ENCODE measurements at places on chromosomes 2 and 18.

DNA sequence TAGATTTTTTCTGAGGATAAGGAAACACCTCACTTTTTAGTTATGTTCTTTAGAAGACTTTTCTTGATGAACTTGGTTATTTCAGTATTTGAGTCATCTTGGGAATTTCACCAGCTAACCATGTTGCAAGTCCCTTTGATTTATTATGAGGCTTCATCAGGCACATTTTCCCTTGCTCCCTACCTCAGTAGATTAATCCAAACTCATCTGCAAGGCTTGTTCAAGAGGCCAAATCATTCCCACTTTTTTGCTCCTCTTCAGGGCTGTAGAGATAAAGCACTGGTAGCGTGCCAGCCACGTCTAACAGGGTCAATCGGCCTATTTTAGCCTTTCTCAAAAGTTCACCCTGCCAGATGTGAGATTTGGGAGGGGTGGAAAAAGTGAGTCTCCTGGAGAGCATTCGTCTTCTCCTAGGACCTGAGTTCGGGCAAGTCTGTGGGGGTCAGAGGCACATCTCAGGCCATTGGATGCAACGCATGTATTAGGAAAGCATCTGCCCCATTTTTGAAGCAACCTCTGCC lies 120.3 kb downstream of the RDH14 start:
- no peak for DNase-seq

DNA sequence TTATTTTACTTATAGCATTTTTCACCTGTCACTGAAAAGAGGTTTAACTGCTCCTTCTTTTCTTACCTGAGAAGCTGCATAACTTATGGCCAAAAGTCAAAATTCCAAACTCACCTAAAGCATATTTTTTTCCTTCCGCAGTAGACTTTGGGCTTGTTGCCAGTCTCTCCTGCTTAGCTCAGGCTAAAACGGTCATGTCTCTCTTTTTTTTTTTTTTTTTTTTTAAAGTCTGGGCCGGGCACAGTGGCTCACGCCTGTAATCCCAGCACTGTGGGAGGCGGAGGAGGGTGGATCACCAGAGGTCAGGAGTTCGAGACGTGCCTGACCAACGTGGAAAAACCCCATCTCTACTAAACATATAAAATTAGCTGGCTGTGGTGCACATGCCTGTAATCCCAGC lies 113.5 kb downstream of the RTN4 start:
- DNase-seq = no peak

GRCh38 chr2:52571380-52572347 lies 1195.9 kb upstream of the CHAC2 start:
- DNase-seq = no peak

- no peak for DNase-seq
Measured at GRCh38 chr2:126771094-126771493, 115.1 kb downstream of the GYPC start.

GRCh38 chr2:202079310-202079709 lies 6.3 kb downstream of the KIAA2012 start:
- no peak for DNase-seq

- no peak for DNase-seq
Measured at GRCh38 chr2:25301453-25302352, 40.0 kb downstream of the DNMT3A start.

- no peak for DNase-seq
Measured at GRCh38 chr2:19503915-19504314, 145.5 kb upstream of the OSR1 start.

DNA sequence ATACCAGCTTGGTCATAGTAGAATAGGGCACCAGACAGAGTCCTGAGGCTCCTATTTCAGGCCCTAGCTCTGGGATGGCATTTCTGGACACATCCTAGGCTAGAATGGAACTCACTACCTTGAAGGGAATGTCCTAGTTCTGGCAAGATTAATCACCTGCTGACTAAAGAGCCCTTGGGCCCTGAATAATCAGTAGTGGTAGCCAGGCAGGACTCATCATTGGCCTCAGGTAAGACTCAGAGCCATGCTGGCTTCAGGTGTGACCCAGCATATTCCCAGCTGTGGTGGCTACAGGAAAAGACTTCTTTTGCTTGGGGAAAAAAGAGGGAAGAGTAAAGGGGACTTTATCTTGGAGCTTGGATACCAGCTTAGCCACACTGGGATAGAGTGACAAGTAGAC lies 131.0 kb upstream of the SRD5A2 start:
- DNase-seq = no peak

DNA sequence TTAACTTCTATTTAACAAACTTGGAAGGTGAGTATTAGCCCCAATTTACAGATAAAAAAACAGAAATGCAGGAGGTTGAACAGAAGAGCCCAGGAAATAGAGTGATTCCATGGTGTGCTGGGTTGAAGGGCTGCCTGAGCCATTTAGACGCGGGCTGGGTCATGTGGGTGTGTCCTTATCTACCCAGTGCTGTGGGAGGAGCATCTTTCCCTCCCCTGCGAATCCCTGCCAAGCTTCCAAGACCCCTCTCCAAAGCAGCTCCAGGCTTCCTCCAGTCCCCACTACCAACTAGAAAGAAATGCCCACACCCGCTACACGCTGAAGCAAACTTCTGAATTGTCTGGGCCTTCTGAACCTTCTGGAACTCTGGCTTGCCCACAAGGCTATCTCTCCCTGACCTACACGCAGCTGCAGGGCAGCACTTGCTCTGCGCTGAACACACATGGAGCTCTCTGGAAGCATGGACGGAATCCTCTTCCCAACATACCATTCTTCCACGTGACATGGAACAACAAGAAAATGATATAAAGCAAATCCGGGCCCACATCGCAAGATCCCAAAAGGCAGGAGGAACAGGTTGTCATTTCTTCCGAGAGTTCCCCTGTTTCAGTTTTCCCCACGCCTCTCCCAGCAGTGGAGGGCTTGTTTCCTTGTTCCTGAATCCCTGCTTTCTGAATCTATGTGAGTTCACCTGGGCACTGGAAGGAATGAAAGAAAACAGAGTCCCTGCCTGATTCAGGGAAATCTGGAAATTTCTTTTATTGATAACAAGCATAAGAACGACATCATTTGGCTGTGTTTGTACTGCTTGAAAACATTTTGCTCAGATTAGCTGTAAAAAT lies 562.7 kb upstream of the ID2 start:
- DNase-seq = no peak

DNA sequence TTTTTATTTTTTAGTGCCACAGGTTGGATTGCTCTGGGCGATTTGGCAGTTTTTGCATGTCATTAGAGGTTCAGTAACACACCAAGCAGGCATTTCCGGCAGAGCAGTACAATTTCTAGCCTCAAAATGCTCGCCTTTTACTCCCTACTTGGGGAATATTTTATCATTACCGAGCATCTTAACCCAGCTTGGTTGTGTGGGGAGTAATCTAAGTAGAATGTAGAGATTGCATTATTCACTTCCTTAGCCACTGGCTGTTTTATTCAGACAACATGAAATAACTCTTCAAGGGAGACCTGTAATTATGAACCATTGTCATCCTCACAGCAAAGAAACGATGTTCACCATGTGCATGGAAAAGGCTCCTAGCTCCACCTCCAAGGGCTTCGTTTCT lies 13.1 kb downstream of the GRP start:
- DNase-seq = no peak

DNA sequence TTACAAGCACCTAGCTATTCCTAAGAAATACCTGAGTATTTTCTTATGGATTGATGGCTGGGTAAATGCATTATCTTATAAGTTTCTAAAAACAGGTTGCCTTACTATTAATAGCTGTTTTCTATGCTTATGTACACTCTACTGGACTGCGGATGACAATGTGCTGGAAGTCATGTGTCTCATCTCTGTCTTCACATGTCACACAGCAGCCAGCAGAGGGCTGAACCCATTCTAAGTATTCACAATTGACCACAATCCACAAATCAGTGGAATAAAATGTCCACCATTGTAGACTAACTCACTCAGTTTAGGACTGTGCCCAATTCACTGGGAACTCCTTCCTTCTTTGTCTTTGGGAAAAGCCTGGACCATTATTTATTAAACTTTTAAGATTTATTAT lies 371.2 kb downstream of the INSIG2 start:
- DNase-seq = no peak

- no peak for DNase-seq
Measured at GRCh38 chr2:168465594-168465993, 9.5 kb downstream of the CERS6 start.

- DNase-seq = no peak
Measured at GRCh38 chr18:47334966-47335365, 83.5 kb upstream of the SKOR2 start.

GRCh38 chr18:13563390-13563805 lies 163.0 kb downstream of the FAM210A start:
- DNase-seq = no peak

DNA sequence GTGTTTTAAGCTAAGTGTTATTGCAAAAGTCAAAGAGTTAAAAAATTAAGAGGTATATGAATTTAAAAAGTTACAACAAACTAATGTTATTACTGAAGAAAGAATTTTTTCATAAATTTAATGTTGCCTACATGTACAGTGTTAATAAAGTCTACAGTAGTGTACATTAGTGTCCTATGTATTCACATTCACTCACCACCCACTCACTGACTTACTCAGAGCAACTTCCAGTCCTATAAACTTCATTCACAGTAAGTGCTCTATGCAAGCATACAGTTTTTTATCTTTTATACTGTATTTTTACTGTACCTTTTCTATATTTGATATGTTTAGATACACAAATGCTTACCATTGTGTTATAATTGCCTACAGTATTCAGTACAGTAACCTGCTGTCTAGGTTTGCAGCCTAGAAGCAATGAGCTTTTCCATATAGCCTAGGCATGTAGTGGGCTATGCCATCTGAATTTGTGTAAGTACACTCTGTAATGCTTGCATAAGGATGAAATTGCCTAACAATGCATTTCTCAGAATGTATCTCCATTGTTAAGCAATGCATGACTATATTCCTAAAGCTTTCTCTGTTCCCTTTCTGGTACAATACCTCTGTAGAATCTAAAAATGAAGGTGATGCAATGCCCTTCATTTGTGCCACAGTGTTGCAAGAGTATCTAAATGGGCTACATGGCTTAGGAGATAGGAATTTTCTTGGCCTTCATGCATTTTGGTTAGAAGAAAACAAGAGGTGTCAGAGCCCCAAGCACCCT lies 370.8 kb upstream of the NT5C1B start:
- DNase-seq = no peak

DNA sequence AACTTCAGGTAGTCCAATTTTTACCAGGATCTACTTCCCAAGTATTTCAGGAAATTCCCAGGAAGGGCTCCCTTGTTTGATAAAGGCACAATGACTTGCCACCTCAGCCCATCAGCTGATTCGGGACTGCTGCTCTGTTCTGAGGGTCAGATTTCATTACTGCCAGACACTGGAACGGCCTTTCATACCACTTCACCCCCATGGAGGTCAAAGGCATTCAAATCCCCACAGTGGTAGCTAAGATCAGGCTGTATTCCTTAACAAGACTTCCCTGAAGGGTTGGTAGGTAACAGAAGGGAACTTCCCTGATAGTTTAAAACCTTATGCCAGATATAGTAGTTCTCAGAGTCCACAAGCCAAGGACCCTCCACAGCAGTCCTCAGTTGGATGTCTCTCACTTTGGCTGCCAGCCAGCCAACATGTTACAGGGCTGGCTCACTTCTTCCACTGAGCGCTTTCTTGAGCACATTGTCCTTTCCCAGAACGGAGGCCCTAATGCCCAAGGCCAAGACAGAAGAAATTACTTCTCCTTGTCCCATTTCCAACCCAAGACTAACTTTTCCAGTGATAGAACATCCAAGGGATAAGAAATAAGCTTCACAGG lies 40.0 kb upstream of the GLS start:
- no peak for DNase-seq

- DNase-seq = no peak
Measured at GRCh38 chr2:240990726-240991377, 7.6 kb upstream of the SNED1 start.

DNA sequence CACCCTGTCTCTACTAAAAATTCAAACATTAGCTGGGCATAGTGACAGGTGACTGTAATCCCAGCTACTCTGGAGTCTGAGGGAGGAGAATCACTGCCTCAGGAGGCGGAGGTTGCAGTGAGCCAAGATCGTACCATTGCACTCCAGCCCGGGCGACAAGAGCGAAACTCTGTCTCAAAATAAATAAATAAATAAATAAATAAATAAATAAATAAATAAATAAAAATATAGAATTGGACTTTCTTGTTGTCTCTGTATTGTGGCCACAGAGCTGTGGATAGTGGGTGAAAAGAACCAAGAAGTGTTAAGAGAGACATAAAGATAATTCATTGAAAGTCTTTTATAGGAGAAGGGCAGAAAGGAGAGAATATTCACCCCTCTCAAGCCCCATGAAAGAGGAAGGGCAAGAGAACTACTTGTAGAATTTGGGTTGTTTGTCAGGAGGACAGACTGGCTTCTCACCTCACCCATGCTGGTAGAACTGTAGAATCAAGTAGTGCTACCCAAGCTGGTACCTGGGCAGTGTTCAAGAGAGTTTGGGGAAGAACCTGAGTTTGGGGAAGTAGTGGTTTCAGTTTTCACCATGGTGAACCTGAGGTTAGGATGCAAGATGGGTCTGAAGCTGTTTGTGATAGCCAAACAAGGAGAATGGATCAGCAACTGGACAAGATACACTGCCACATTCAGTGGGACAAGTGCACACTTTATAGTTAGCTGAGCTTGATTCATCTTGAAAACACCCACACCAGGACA lies 256.5 kb downstream of the CD226 start:
- DNase-seq = no peak

GRCh38 chr2:96926791-96927190 lies 56.9 kb upstream of the SEMA4C start:
- no peak for DNase-seq

DNA sequence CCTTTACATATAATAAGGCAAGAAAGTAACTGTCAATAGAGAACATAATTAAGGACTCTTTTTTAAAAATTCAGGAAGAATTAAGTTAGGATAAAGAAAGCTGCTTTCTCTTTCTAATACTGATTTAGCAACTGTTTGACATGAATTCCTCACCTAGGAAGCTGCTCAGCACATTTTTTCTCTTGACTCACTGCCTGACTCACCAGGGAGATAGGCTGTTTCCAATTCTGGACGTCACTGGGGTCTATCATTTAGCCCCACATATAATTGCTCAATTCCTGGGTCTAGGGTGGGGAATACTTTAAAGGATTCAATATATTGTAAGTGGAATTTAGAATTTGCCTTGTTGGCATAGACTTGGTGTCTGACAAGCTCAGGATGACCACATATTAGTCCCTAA lies 50.8 kb upstream of the UGP2 start:
- DNase-seq = no peak

- DNase-seq = no peak
Measured at GRCh38 chr18:3758531-3758930, 308.6 kb downstream of the TGIF1 start.

DNA sequence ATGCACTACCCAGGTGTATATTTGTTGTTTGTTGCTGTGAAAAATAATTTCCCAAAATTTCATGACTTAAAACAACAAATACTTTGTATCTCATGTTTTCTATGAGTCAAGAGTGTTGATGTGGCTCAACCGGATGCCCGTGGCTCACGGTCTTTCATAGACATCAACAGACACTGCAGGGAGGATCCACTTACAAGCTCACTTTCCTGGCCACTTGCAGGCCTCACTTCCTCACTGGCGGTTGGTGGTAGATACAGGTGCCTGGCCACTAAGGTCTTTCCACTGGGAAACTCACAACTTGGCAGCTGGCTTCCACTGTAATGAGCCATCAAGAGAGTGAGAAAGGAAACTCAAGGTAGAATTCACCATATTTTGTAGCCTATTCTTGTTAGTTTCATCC lies 662.9 kb downstream of the IRS1 start:
- DNase-seq = no peak

Measured in tibial nerve (tissue), 4 donors.